Occipital lobe (tissue), 3 donors: ENCODE measurements at places on chromosomes 2 and 18. TPM values are rescaled to one million over a fixed set of nuclear protein-coding genes. Genes with fewer than 3 reads are reported as not detected.

MOCOS gene
- total RNA-seq, result 0.16 TPM

GRCh38 chr2:11092701-11093335 is 62.4 kb upstream of the SLC66A3 start:
- no peak for DNase-seq

DNA sequence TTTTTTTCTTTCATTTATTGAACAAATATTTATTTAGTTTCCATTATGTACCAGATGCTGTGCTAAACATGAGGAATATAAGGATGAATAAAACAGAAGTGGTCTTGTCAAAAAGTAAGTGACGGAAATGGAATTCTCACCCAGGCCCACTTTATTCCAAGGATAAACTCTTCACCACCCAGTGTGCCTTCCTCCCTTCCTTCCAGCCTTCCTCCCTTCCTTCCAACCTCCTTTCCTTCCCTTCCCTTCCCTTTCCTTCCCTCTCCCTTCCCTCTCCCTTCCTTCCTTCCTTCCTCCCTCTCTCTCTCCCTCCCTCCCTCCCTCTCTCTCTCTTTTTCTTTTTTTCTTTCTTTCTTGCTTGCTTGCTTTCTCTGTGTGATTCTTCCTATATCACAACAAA is 240.8 kb downstream of the DPP10 start:
- no peak for DNase-seq

MLPH gene
- 0.94 TPM for total RNA-seq

ACKR3 gene
- 20.3 TPM for total RNA-seq

DNA sequence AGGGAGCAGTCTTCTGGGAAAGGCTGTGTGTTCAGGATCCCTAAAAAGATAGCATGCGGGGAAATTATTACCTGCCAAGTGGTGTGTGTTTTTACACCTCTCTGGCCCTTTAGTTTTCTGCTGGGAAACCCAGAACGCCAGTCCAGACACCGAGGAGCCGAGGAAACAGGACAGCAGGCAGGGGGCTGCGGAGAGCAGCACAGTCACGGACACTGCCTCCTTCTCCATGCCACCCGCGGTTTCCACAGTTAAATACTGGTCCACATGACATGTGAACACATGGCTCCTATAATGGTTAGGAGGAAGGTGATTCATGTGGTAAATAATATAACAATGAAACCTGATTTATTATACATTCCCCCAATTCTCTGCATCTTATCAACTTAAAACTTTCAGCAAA is 20.4 kb downstream of the CNOT11 start:
- no peak for DNase-seq

GRCh38 chr2:10890706-10891270 is 20.9 kb upstream of the KCNF1 start:
- DNase-seq, result no peak

GRCh38 chr2:162328424-162329157 is 10.1 kb upstream of the IFIH1 start:
- no peak for DNase-seq

INPP5D gene
- 2.5 TPM for total RNA-seq

DNA sequence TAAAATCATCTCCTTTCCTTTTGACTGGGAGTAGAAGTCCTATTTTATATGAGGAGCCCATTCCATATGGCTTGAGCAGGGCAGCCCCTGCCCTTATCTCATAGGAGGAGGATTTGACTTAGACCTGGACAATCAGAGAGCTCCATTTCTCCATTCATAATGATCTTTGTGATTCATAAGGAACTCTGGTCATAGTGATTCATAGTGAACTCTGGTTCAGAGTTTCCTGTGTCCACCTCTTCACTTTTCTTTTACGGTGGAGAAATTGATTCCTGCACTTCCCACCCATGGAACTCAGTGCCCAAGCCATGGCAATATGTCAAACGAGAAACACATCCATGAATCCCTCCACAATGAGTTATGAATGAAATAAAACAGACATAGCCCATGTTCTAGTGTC is 12.8 kb upstream of the MYO3B start:
- DNase-seq, result no peak

DNA sequence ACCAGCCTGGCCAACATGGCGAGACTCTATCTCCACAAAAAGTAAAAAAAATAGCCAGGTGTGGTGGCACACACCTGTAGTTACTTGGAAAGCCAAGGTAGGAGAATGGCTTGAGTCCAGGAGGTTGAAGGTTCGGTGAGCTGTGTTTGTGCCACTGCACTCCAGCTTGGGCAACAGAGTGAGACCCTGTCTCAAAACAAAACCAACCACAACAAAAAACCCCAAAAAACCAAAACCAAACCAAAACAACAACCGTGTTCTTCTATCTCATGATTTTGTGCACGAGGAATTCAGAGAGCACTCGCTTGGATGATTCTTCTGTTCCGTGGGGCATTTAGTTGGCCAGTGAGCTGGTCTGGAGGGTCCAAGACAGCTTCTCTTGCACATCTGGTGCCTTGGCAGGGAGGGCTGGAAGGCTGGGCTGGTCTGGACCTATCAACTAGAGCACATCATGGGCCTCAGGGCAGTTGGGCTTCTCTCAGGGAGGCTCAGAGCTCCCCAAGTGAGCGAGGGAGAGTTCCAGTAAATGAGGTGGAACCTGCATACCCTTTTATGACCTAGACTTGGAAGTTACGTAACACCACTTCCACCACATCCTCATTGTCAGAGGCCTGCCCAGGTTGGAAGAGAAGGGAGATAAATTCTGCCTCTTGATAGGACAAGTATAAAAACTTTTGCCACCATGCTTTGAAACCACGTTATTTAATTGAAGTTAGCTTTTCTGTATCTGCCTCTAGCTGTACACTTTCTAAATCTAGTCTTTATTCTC is 25.2 kb downstream of the SIX2 start:
- DNase-seq, result no peak

TANK gene
- total RNA-seq, result 89.5 TPM

GRCh38 chr2:108877506-108877905 is 90.9 kb downstream of the CCDC138 start:
- DNase-seq, result no peak

AKAIN1 gene
- 3.6 TPM for total RNA-seq

GRCh38 chr2:240457223-240458043 is 22.0 kb downstream of the GPC1 start:
- no peak for DNase-seq
